ENCODE measurements at places on chromosomes 1 and 21.

- DNase-seq: no peak
Observed at GRCh38 chr1:111886741-111887140, 102.7 kb downstream of the KCND3 start.

DNA sequence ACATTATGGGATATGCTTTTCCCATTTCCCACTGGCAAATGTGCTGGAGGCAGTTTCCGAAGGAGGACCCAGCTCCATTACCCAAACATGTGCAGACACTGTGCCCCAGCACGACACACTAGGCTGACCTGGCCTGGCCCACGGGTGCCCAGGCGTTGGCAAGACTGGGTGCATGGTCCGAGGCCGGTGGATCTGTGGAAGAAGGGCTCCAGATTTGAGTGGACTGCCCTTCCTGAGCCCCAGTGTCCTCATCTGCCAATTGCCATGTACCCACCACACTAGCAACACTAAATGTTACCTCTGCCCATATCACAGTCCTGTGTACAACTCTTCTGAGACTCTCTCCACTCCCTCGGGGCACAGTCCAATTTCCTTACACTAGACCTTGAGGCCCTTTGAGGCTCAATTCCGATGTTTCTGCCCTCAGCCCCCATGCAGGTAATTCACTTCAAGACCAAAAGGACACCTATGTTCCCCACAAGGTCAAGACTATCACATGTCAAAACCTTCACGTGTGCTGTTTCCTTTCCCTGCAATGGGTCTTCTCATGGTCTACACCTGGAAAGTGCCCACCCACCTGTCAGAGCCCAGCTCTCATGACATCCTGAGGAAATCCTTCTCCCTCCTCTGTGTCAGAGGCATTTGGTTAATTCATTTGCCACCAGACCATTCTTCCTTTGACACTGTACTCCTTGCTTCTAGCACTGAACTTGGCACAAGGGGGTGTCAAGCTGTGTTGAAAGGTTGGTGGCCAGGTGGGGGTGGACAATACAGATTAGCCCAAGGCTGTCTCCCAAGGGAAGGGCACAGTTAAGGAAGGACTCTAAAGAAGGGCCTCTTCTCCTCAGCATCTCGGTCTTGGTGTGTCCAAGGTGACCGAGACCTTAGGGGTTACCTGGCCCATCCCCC lies 124.9 kb downstream of the DMRTB1 start:
- DNase-seq: peak; percentile 54

GRCh38 chr1:29519788-29520110 lies 283.4 kb downstream of the PTPRU start:
- peak; percentile 46 for DNase-seq

DNA sequence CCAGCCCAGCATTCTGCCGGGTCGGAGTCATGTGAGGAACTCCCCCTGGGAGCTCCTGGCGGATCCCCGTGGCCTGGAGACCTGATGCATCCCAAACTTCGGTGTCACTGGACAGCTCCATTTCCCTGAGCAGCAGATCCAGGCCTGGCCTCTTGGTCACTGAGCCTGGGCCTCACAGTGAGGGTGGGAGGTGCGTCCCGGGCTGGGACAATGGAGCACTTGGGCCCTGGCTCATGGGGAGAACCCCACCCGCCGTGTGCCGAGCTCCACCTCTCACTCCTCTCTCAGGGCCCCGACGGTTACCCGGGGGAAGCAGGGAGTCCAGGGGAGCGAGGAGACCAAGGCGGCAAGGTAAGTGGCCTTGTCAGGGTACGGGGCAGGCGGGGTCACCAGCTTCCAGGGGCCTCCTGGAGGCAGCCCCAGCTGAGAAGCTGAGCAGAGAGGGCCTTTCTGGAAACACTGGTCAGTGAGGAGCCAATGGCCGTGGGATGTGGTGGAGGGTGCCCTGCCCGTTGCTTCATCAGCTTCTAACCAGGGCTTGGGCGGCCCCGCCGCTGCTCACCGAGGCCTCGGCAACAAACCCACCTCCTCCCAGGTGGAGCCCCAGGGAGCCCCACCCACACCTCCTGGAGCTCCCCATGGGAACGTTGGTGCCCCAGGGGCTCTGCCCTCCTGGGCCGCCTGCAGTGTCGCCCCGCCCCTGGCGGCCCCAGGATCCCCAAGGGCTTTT lies 19.8 kb downstream of the COL6A2 start:
- peak; percentile 71 for DNase-seq

- no peak for DNase-seq
Observed at GRCh38 chr1:155043793-155044192, 7.3 kb upstream of the ADAM15 start.

DNA sequence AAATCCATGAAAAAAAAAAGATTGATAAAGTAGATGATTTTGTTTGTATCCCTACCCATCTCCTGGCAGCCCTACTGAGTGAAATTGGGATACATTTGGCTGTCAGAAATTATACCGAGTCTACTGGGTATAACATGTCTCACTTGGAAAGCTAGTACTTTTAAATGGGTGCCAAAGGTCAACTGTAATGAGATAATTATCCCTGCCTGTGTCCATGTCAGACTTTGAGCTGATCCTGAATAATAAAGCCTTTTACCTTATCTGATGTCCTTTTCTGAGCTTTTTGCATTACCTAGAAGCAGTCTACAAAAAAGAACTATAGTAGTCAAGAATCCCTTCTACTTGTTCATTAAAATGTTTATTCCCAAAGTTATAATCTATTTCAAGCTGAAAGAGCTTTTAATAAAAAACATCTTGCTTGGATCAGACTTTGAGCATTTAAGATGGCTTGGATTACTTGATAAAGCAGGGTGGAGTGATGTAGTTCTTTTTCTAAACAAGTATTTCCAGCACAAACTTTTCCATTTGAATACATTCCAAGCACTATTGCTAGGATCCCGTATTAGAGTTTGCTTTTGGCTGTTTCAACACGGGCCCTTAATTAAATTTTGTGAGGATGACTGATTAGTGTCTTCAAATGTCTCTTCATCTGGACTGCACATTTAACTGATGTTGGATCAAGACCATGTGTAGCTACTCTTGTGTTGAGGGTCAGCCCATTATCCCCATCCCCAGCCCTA lies 69.2 kb downstream of the DTL start:
- no peak for DNase-seq

DNA sequence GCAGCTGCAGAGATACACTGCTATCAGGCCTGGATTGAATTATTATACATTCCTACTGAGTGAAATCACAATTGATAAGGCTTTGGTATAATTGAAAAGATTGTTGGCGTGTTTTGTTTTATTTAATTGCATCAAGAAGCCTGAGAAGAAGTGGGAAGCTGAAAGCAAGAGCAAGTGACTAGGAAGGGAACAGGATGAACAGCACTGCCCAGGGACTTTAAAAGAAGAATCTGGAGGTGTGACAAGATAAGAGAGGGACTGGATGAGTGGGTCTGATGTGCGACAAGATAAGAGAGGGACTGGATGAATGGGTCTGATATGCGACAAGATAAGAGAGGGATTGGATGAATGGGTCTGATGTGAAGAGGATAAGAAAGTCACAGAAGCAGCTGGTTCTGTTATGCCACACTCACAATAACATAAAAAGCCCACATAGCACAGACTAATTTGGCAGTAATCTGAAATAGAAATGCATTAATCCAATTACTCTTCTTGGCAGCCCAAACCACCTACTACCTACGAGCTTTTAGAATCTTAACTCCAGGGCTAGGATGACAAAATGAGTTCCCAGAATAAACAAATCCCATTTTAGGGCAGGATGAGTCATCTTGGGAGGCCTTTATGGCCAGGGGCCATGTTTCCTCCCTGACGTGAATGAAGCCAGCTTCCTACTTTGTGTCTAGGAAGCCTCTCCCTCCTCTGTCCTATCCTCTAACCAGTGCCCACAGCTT lies 129.7 kb downstream of the DUSP10 start:
- DNase-seq: no peak

DNA sequence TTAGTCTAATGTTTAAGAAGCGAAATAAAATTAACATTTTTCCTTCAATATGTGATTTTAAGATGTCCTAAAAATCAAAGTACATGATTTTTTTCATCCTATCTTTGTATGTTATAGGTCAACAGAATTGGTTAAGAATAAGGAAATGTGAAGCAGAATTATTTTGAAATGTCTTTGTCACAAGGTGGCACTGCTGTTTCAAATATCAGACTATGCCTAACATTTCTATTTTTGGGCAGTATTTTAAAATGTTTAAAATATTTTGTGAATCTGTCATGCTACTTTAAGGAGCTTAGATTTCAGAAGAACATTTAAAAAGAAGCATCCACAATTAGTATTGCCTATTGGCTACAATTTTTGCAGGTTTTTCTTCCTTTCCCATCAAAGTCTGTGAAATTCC lies 38.7 kb downstream of the AMY1C start:
- DNase-seq: no peak

GRCh38 chr1:167357305-167357704 lies 136.6 kb downstream of the POU2F1 start:
- no peak for DNase-seq

GRCh38 chr1:41733021-41733420 lies 185.7 kb downstream of the HIVEP3 start:
- DNase-seq: no peak

DNA sequence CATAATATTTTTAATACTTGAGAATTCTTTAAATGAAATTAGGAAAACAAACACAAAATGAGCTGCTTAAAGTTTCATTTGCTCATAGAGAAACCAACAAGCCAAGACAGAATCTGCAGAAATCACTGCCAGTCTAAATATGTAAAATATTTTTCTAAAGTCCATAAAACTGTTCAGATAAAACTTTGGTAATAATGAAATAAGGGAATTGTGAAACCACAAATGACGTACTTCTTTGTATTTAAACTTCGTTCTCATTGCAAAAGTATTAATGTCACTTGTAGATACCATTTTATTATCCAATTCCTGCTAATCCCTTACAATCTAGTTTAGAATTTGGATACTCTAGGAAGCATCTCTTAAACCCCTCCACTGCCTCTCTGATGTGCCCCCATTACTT lies 234.5 kb upstream of the NEGR1 start:
- no peak for DNase-seq

- DNase-seq: no peak
Observed at GRCh38 chr1:74012583-74012982, 185.4 kb downstream of the LRRIQ3 start.

GRCh38 chr1:164725401-164725800 lies 166.4 kb downstream of the PBX1 start:
- no peak for DNase-seq

GRCh38 chr21:45747233-45747766 lies 103.8 kb downstream of the PCBP3 start:
- DNase-seq: peak; percentile 55

GRCh38 chr1:10733474-10734366 lies 62.7 kb downstream of the CASZ1 start:
- no peak for DNase-seq

GRCh38 chr1:8481650-8482380 lies 163.9 kb downstream of the SLC45A1 start:
- DNase-seq: no peak

DNA sequence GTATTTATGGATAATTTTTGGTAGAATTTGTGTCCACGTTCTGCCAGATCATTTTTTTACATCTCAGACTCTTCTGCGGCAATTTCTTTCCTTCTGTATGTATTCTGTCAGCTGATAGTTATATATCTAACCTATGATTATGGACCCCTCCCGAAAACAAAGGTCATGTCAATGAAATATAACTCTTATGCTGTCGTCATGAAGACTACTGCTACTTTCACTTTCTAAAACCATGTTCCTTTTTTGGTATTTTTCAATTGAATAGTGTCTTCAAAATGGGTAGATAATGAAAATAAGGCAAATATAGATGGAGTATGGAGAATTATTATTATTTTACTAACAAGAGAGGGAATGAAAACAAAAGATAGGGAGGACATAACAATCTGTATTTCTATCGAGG lies 3.2 kb downstream of the ANGPTL1 start:
- DNase-seq: no peak

GRCh38 chr1:106608841-106609240 lies 447.6 kb upstream of the PRMT6 start:
- no peak for DNase-seq

- no peak for DNase-seq
Observed at GRCh38 chr1:205421798-205422197, at the start of gene LEMD1. Gene LEMD1, minus strand, starts transcription at chr1:205422056. Its CDS starts 1,520 bp downstream, at chr1:205420536.

- peak; percentile 90 for DNase-seq
Observed at GRCh38 chr1:9292361-9293240, at the start of gene SPSB1. Gene SPSB1, plus strand, starts transcription at chr1:9292894. Its CDS starts 62,998 bp downstream, at chr1:9355892.

DNA sequence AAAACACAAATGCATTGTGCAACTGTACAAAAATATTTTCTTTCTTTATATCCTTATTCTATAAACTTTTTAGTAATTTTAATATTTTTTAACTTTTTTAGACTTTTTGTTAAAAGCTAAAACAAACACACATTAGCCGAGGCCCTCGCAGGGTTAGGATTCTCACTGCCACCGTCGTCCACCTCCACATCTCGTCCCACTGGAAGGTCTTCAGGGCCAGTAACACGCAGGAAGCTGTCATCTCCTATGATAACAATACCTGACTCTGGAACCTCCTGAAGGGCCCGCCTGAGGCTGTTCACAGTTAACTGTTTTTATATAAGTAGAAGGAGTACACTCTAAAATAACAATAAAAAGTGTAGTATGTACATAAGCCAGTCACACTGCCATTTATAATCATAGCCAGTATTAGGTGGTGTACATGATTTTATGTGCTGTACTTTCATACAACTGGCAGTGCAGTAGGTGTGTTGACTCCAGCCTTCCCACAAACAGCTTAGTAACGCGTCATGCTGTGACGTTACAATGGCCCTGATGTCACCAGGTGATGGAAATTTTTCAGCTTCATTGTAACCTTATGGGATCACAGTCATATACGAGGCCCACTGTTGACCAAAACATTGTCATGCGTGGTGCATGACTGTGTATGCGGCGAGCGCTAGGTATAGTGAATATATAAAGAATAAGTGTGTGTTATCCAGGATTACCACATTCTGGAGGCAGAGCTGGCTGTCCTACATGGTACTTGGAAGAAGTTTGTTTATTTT lies 8.8 kb downstream of the TFF2 start:
- no peak for DNase-seq

- no peak for DNase-seq
Observed at GRCh38 chr1:200380589-200381021, 29.2 kb downstream of the ZNF281 start.

DNA sequence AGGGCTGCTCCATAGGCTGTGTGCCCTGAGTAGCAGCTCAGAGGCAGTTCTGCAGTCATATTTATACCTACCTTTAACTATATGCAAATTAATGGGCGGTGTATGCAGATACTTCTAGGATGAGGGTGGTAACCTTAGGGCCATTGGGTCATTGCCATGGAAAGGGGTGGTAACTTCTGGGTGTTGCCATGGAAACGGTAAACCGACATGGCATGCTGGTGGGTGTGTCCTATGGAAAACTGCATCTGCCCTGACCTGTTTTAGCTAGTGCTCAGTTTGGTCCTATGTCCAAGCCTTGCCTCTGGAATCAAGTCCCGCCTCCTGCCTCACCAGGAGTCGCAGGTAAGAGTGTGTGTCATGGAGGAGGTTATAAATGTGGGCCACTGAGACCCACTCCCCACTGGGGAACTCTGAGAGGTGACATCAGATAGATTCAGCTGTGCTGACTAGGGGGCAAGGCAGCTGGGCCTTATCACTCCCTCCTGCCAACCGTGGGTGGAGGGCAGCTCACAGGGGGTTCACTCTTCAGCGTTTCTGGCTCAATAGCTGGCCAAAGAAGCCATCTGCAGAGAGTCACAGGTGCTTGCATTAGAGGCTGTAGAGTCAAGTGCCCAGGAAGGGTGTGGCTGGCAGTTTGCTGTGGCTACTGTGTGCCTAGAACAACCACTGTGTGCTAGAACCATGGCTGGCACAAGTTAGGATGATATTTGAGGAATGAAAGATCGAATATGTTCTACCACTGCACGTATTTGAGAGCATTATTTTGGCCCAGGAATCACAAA lies 19.0 kb downstream of the BACE2 start:
- DNase-seq: no peak

Measured in coronary artery (tissue), 2 donors.